ENCODE measurements at places on chromosomes 3 and 15. TPM values are rescaled to one million over a fixed set of nuclear protein-coding genes. Genes with fewer than 3 reads are reported as not detected.

Gene ZNF609
- total RNA-seq = 11.2 TPM

GRCh38 chr3:31772758-31773473 is 208.1 kb downstream of the OSBPL10 start:
- no peak for DNase-seq

Gene LTK
- total RNA-seq = 0.31 TPM

Gene GHSR
- total RNA-seq = not detected

GRCh38 chr15:49895347-49896223 is 223.4 kb downstream of the ATP8B4 start:
- peak; percentile 27 for DNase-seq

Gene EDEM1
- total RNA-seq = 18.5 TPM

Gene PLA1A
- 0.16 TPM for total RNA-seq

DNA sequence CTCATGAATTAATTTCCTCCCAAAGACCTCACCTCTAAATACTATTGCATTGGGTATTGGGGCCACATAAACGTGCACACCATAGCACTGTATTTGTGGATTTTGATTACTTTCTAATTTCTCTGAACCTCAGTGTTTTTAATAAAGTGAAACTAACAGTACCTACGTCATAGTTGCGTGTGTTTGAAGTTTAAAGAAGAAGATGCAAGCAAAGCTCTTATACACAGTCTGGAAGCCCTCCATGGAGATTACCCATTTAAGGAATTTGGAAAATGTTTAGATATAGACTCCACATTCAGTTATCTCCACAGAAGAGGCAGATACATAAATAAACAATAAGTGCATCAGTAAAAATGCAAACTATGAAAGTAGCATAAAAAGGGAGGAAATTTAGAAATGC is 581.1 kb upstream of the GBE1 start:
- DNase-seq = no peak

Gene LXN
- total RNA-seq = not detected

GRCh38 chr3:194572143-194572789 is 61.0 kb downstream of the TMEM44 start:
- peak; percentile 76 for DNase-seq

Gene ECE2
- not detected for total RNA-seq

DNA sequence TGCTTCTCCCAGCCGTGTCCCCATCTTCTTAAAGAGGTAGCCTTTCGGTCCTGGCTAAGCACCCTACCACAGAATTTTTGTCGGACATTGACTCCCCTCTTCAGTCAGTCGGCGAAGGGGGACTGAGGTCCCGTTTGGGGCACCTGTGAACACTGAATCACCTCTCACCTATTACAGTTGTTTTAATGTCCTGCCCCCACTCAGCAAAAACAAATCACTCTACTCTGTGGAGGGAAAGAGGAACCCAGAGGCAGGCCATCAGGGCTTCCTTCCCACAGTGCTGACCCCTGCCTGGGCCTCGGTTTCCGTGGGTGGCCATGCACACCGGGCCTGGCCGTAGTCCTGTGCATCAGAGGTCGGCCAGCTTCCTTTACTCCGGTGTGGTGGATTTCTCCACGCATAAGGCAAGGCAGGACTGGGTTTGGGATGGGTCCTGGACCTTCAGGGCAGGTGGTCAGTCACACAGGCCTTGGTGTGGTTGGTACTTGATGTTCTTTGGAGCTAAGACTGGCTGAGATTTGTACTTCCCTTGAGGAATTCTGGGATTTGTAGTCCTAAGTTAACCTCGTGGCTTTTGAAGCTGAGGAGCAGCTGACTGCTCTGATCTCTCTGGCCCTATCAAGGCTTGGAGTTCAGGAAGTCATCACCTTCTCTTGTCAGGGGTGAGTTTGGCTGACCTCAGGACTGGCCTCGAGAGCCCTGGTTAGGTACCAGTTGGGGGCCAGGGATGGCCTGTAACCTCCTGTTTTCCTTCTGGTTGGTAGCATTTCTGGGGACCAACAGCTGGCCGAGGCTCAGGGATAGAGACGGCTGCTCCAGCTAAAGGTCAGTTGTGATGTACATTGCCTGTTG is 627 bp upstream of the FAM131A start:
- DNase-seq = peak; percentile 26

GRCh38 chr15:75693501-75694240 is 19.0 kb downstream of the CSPG4 start:
- no peak for DNase-seq

DNA sequence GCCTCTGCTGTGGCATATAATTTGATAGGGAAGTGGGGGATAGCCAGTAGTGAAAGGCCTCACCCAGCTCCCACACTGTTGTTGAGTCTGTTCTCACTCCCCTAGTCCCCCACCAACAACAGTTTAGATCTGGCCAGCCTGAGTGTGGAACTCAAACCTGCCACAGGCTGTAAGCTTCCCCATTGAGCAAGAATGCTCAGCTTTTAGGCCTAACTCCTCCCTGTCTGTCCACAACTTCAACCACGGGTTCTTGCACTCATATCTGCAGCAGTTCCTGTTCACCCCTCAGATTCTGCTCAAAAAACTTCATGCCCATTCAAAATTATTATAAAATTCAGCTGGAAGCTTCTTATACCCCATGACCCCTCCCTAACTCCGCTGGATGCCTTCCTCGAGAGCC is 975.1 kb downstream of the NSUN3 start:
- DNase-seq = no peak

DNA sequence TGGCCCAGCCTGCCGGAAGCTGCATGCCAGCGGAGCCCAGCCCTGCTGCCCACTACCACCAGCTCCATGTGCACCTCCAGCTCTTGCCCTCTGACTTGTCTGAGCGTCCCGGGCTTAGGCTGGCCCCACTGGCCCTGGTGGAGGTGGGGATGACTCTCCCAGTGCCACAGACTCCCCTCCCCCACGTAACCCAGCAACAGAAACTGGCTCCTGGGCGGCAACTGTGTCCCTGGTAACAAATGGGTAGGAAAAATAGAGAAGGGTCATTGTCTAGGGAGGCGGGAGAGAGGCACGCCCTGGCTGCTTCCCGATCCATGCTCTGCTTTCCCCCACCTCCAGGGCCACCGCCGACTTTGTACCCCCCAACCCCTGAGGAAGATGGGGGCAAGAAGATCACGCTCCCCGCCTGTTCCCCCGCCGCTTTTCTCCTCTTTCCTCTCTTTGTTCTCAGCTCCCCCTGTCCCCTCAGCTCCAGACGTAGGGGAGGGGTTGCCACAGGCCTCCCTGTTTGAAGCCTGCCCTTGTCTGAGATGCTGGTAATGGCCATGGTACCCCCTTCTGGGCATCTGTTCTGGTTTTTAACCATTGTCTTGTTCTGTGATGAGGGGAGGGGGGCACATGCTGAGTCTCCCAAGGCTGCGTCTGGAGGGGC is 10.8 kb upstream of the SEMA3B start:
- DNase-seq = no peak
